Caki2 (cell line): ENCODE measurements at places on chromosomes 1 and 21. TPM values are rescaled to one million over a fixed set of nuclear protein-coding genes. Genes with fewer than 3 reads are reported as not detected.
A peak's percentile ranks its signal among the peaks of the same experiment; 100 is the strongest.

DNA sequence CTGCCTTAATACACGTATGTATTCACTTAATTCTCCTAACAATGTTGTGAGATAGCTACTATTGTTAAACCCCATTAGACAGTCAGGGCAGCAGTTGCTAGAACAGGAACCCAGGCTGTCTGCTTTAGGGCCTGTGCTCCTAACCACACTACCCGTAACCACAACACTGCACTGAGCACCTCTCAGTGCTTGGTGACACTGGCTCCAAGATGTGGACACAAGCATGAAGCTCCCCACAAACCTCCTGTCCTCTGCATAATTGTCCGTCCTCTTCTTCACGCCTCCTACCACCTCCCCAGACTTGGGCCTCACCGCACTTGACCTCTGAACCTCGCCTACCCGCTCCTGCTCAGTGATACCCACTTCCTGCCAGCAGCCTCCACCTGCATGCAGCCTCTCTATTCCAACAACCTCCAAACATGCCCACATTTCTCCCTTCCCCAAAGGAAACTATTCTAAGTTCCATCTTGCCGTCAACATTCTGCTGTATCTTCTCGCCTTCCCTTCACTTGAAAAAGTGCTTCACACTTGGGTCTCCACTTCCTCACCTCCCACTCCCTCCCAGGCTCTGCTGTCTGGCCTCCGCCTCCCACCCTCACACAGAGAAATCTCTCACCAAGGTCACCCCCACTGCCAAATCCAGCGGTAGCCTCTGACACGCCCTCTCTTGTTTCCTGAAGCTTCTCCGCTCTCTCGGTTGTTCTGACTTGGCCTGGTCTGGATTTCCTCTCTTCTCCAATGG lies 14.6 kb upstream of the AHDC1 start:
- DNase-seq, result no peak

DNA sequence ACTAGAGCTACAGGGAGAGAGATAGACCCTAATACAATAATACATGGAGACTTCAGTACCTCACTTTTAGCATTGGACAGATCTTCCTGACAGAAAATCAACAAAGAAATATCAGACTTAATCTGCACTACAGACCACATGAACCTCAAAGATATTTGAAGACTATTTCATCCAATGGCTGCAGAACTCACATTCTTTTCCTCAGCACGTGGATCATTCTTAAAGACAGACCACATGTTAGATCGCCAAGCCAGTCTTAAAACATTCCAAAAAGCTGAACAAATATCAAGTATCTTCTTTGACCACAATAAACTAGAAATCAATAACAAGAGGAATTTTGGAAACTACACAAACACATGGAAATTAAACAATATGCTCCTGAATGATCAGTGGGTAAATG lies 576.0 kb downstream of the KIF26B start:
- no peak for DNase-seq

DNA sequence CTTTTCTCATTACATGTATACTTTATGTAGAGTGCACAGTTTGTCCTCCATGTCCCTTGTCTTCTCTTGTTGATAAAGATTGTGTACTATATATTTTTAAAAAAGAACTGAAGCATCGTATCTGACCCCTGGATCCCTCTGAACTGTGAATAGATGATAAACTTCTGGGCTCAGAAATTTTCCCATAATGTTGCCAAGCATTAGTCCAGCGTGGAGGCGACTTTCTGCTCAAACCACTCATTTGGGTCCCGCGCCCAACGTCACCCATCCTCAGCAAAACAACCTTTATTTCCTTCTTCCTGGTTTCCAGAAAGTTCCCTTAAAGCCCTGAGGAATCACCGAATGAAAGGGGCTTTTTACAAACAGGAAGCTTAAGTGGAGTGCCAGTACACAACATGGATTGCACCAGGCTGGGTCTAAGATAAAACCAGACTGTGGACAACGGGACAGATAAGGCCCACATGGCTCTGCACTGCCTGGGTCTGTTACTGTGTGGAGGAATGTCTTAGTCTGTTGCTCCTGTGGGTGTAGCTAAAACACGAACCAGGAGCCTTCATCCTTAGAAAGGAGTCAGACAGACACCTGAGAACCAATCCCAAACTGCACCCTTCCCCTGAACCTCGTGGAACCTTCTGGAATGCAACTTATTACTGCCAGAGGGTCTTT lies 15.6 kb downstream of the EVA1C start:
- no peak for DNase-seq

Gene ENTREP3
- 4.3 and 7.1 TPM in 2 replicates for total RNA-seq

Gene PLCH2
- 0.26 and 0.74 TPM in 2 replicates for total RNA-seq

Gene IFNLR1
- total RNA-seq, result 0.17 and 4.1 TPM in 2 replicates

Gene RIPPLY3
- total RNA-seq, result not detected in 2 replicates

DNA sequence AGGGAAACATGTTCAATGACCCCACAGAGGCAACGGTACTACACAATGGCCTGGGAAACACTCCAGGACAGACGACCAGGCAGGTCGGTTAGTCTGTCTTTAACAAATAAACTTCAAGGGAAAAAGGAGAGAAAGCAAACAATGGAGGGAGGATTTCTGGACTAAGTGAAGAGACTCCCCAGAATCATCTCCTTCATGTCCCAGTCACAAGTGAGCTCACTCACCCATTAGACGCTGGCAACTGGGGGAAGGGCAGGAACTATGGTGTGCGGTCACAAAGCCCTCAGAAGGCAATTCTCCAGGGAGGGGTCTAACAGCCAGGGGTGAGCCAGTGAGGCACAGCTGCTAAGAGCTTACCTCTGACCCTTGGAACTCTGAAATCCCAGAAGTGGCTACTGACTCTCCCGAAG lies 55.7 kb upstream of the NADK start:
- DNase-seq, result peak; percentile 73

Gene LENEP
- total RNA-seq, result not detected in 2 replicates

DNA sequence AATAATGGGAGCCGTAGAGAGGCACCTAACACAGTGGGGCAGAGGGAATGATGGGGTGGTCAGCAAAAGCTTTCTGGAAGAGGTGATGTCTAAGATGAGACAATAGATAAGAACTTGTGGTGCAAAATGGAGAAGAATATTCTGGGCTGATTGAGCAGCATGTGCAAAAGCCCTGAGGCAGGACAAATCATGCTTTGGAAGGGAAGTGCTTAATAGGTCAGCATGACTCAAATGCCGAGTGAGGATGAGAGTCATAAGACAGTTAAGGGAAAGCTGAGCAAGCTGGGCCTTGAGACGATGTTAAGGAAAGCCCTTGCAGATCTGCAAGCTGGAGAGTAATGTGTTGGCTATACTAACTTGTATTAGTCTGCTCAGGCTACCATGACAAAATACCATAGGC lies 37.3 kb upstream of the ASB17 start:
- DNase-seq, result no peak

GRCh38 chr1:25924454-25924853 lies 18.2 kb upstream of the STMN1 start:
- no peak for DNase-seq

GRCh38 chr1:52741259-52741658 lies 15.0 kb downstream of the ZYG11B start:
- DNase-seq, result no peak

Gene IGFN1
- 65.4 and 75.0 TPM in 2 replicates for total RNA-seq

- no peak for DNase-seq
These were observed 209.4 kb upstream of the SNX7 start for GRCh38 chr1:98452162-98452561.

- DNase-seq, result peak; percentile 71
These were observed 21.1 kb downstream of the C2CD2 start for GRCh38 chr21:41932576-41933312.

GRCh38 chr1:181152892-181153633 lies 64.6 kb downstream of the IER5 start:
- no peak for DNase-seq

GRCh38 chr21:45156459-45156858 lies 82.1 kb downstream of the ADARB1 start:
- DNase-seq, result no peak

DNA sequence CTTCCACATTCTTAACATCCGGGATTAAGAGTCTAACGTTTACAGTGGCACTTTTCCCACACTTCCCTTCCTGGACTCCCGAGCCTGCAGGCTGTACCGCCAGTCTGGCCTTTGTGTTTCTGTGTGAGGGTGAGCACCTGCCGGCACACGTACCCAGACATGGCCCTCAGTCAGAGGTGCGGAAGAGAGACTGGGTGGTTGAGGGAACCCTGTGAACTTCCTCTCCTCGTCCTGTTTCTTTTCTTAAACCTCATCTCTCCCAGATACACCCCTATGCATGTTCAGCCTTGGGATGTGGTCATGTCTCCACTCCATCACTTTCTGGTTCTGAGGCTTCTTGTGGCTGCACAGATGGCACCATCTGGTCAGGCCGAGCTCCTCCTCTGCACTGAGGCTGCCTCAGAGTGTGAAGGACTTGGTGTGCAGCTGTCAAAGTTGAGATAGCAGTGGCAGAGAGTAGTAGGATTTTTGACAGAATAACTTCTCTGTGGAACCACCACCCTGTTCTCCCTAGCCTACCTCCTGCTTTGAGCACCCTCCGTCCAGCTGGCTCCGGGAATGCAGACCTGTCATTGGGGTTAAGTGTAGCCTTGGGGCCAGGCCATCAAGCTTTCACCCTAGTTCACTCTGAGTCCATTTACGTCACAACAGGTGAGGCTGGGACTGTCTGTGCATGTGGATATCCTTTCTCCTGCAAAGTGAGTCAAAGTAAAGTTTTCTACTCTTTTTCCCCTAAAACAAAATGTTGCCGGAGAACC lies 31.4 kb downstream of the VASH2 start:
- DNase-seq, result no peak

- DNase-seq, result no peak
These were observed 510.2 kb downstream of the KCNT2 start for GRCh38 chr1:196098000-196098399.

- no peak for DNase-seq
These were observed 23.3 kb downstream of the THRAP3 start for GRCh38 chr1:36247538-36247937.

- no peak for DNase-seq
These were observed 255.8 kb downstream of the RHOU start for GRCh38 chr1:228990906-228991569.

- DNase-seq, result no peak
These were observed at the start of gene PRSS38 for GRCh38 chr1:227815468-227816409. Gene PRSS38, plus strand, starts transcription at chr1:227815675. Its CDS starts 42 bp downstream, at chr1:227815717.

GRCh38 chr1:111990026-111990877 lies 784 bp upstream of the KCND3 start:
- no peak for DNase-seq

- DNase-seq, result no peak
These were observed 328.9 kb downstream of the NUF2 start for GRCh38 chr1:163650624-163651023.
